ENCODE measurements at places on chromosomes 5 and 9.

GRCh38 chr5:4700871-4701270 lies 439.3 kb upstream of the ADAMTS16 start:
- DNase-seq: no peak

GRCh38 chr9:108864446-108864845 lies 2.4 kb downstream of the ACTL7A start:
- no peak for DNase-seq

DNA sequence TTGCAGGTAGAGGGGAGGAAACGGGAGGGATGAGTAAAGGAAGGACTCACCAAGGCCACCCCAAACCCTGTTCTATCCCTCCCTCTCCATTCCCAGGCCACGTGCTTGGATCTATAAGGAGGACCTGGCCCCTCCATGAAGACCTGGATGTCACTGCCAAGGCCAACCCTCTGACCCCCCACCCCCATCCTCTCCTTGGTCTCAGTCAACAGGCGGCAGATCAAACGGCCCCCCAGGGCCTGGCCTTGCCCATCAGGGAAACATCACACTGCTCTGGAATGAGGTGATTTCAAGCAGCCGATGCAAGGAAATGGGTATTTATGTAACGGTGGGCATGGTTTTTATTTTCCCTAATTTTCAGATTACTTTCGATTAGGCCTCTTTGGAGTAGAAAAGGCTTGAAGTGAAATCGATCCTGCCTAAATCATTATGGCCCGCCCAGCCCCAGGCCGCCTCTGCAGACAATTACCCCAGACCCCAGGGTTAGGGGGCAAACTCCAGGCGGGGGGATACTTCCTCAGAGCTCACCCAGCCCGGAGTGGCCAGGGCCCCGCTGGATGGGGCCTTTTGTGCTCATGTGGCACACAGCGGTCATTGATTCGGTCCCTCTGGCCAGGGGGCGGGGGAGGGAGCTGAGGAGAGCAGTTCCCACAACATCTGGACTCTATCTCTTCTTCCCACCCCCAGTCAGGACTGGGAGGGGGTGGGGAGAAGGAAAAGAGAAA lies 125.3 kb downstream of the PHF2 start:
- DNase-seq: no peak

GRCh38 chr9:33791117-33791516 lies 4.2 kb upstream of the PRSS3 start:
- no peak for DNase-seq

- no peak for DNase-seq
Observed at GRCh38 chr5:109532773-109533364, 123.1 kb upstream of the PJA2 start.

DNA sequence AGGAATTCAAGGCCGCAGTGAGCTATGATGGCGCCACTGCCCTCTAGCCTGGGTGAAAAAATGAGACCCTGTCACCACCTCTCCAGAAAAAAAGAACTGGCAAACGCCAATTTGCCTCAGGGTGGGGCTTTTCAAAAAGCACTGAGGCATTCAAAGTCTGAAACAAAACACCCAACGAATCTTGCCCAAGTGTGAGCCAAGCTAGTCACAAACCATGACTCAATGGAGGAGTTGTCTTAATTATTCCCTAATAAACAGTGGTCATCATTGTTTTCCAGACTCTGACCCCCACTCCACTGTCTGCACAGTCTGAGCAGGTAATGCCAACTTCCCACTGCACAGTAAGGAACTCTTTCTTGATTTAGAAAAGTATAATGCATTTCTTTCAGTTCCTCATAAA lies 16.8 kb downstream of the FRMD3 start:
- no peak for DNase-seq

- no peak for DNase-seq
Observed at GRCh38 chr5:142353071-142353472, 28.3 kb upstream of the SPRY4 start.

- no peak for DNase-seq
Observed at GRCh38 chr5:174872271-174872670, 147.9 kb downstream of the MSX2 start.

DNA sequence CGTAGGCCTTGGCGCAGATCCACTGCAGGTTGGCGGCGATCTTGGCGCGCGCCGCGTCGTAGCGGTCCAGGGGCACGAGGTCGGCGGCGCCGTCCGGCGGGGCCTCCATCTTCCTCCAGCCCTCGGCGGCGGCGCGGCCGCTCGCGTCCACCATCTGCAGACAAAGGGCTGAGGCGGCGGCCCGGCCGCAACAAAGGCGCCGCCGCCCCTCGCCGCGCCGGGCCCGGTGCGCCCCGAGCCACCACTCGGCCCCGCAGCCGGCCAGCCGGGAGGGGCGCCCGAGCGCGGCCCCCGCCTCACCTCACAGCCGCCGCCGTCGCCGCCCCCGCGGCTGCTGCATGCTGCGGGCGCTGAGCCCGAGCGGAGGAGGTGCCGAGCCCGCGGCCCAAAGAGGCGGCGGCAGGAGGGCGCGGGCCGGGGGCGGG lies 328 bp downstream of the CAMSAP1 start:
- DNase-seq: no peak

DNA sequence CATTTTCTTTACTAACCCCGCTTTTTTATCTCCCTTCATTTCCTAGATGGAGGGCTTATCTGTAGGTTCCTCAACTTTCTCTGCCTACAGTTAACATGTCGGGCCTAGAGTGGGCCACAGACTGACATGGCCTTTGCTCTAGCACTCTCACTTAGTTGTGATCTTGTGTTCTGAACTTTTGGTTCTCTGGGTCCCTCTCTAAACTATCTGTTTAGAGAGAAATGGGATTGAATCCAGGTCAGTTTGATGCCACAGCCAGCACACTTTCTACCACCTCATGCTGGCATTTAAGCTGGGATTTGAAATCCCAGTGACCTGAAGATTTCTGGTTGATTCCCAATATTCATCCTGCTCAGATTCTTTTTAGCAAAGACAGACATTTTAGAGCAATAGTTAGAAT lies 388.5 kb upstream of the PAPPA start:
- no peak for DNase-seq

DNA sequence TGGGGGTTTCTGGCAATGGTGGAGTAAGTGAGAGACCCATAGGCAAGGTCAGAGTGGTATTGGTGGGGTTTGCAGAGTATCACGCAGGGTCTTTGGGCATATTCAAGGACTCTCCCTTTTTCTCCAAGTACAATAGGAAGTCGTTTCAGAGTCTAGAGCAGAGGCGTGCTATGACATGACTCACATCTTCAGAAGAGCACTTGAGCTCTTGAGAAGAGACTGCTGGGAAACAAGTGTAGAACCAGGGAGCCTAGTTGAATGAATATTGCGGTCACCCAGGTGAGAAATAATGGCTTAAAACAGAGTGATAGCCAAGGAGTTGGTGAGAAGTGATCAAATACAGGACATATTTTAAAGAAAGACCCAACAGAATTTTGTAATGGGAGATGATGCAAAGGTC lies 813.4 kb downstream of the TLE1 start:
- DNase-seq: no peak

GRCh38 chr5:104706600-104706999 lies 1144.0 kb upstream of the NUDT12 start:
- no peak for DNase-seq

DNA sequence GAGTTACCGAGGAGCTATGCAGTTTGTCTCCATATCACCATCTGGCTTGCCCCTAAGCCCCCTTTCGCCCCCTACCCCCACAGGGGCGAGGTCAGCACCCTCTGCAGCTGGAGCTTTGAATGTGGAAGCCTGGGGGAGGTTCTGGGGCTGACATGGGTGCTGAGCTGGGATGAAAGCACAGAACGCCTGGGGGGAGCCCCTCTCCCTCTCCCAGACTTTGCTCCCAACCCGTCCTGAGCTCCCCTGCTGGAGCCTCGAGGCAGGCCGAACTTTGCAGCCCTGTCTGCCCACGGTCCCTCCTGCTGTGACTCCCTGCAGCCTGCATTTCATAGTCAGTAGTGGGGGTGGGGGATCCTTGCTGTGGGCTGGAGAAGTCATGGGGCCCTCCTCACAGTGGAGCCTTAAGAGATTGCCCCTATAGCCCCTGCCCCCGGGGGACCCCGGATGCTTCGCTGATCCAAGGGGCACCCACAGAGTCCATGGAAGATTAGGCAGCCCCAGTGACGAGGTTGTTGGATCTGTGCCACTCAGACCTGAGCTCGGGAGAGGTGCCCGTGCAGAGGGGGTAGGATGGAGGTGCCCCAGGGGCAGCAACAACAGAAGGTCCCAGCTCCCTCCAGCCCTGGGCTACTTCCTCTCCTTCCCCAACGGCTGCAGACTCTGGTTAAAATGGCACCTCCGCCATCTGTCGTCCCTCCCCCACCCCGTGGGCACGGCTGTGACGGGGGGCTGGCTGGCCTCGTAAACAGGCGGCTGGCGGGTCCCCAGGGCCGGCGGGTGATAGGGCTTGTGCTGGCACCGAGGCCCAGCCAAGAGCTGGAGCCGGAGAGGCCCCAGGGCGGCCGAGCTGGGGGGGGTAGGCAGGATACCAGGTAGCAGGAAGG lies 162.0 kb downstream of the C9orf50 start:
- peak; percentile 60 for DNase-seq

DNA sequence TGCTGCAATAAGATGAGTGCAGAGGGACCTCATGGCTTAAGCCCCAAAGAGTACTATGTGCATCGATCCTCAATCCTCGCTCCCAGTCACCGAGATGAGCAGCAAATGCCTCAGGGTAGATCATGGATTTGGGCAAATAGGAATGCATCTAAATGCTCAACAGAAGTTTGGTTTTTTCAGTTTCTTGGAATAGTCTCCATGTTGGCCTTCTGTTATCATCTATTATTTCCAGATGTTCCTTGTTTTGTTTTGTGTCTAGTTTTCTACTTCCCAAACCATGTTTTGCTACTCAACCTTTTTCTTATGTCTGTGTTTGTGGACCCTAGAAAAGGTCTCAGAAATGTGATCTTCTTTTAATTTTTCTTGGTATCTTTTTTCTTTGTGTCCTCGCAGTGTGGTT lies 43.5 kb upstream of the RASGRF2 start:
- DNase-seq: no peak

GRCh38 chr9:19946441-19947109 lies 157.7 kb upstream of the SLC24A2 start:
- DNase-seq: no peak

- no peak for DNase-seq
Observed at GRCh38 chr5:59091965-59092364, 509.1 kb downstream of the RAB3C start.

DNA sequence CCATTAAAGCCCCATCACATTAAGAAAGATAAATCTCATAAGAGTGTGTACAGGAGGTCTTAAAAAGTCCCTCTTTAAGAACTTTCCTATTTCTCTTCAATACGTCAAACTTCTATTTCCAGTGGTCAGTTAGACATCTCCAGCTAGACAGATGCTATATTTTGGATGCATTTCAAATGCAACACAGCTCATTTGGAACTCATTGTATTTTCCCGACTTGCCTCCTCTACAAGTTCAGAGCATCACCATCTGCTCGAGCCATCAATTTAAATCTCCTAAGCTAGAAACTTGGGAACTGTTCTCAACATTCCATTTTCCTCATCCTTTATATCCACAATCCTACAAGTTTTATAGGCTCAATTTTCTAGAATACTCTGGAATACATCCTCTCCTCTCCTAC lies 3.2 kb upstream of the UHRF2 start:
- DNase-seq: no peak
